ENCODE measurements at places on chromosomes 2 and 18.

DNA sequence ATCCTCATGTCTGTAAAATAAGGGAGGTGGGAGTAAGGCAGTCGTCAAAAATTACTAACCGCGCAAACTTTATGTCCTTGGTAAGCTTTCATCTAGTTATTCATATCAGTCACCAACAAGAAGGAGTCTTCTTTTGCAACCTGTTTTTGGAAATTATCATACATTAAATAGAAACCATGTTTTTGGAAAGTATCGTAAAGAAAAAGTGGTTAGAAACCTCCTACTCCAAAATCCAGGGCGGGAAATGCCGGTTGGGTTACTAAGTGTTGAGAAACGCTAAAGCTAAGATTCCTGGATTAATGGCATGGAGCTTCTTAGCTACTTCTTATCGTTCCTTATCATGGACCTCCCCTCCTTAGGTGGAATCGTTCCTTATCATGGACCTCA is 778 bp downstream of the BBS5 start:
- H3K27me3 ChIP-seq, result peaks cover 2% of the 10 kb centered on the region
- no peaks in the 10 kb centered on the region for H3K4me1 ChIP-seq
- H3K4me3 ChIP-seq, result peak overlapping the region; percentile 25
- no peaks in the 10 kb centered on the region for H3K36me3 ChIP-seq
- no peak overlapping the region for H3K27ac ChIP-seq
- peak; percentile 11 for DNase-seq

GRCh38 chr2:109129921-109130722 is 1.1 kb downstream of the SH3RF3 start:
- H3K4me3 ChIP-seq, result no peak overlapping the region
- peak; percentile 34 for DNase-seq

DNA sequence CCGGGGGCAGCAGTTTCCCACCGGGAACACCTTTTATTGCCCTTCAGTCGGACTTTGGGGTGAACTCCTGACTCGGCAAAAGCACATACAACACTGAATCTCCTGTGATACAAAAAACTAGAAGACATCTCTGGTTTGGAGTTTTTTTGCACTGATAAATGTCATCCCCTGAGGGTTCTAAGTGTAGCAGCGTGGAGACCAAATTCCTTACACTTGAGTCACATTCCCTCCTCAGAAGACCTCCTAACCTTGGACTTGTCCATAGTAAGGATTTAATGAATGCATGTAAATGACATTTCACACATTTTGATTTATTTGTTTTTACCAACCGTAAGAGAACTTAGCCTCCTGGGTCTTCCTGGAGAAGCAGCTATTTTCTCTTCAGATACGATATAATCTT is 54.0 kb upstream of the GPR45 start:
- H3K4me1 ChIP-seq, result peaks cover 3% of the 10 kb centered on the region
- no peak overlapping the region for H3K27ac ChIP-seq
- H3K27me3 ChIP-seq, result no peaks in the 10 kb centered on the region
- no peak overlapping the region for H3K4me3 ChIP-seq
- peak; percentile 69 for DNase-seq

DNA sequence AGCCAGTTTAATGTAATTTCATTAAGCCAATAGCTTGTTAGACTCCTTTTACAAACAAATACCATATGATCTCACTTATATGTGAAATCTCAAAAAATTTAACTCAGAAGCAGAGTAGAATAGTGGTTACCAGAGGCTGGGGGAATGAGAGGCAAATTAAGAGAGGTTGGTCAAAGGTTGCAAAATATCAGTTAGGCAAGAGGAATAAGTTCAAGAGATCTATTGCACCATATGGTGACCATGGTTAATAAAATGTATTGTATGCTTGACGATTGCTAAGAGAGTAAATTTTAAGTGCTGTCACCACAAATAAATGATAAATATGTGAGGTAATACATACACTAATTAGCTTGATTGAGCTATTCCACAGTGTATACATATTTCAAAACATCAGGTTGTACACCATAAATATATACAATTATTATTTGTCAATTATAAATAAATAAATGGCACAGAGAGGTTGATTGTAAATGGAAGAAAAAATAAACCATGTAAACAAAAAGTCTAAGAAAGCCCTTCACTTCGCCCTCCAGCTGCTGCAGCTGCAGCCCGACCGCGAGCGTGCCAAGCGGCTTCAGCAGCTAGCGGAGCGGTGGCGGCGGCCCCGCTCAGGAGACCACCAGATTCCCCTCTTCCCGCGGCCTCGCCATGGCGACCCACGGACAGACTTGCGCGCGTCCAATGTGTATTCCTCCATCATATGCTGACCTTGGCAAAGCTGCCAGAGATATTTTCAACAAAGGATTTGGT is 23.0 kb upstream of the ACTR2 start:
- no peaks in the 10 kb centered on the region for H3K27me3 ChIP-seq
- H3K4me1 ChIP-seq, result no peaks in the 10 kb centered on the region
- no peak overlapping the region for H3K4me3 ChIP-seq
- H3K36me3 ChIP-seq, result no peaks in the 10 kb centered on the region

DNA sequence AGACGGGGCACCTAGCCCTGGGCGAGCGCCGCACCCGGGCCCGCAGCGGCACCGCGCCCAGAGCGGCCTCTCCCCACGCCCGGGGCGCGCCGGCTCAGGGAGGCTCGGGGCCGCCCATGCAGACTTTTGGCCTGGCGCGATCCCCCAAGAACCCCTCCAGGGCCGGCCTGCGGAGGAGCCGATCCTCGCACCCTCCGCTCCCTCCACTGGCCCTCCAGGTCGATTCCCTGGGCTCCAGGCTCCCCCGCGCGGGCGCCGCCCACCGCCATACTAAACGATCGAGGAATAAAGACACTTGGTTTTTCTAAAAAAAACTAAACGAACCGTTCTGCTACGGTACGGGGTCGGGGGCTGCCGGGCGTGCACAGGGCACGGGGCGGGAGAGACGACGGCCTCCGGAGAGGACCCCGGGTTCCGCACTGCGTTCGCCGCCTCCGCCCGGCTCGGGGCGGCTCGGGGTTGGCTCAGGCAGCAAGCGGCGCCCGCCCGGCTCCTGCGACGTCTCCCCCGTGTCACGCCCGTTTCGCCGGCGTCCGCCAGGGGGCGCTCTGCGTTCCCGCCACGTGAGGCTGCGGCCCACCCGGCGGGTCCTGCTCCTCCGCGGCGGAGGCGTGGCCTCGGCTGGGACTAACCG is 365 bp upstream of the KHK start:
- no peaks in the 10 kb centered on the region for H3K36me3 ChIP-seq
- H3K27me3 ChIP-seq, result no peaks in the 10 kb centered on the region
- DNase-seq, result peak; percentile 94
- peak overlapping the region; percentile 38 for H3K4me3 ChIP-seq
- no peak overlapping the region for H3K27ac ChIP-seq

GRCh38 chr2:207332480-207333212 is 166.9 kb upstream of the KLF7 start:
- no peak overlapping the region for H3K27ac ChIP-seq
- H3K36me3 ChIP-seq, result no peaks in the 10 kb centered on the region
- no peak overlapping the region for H3K4me3 ChIP-seq
- no peak for DNase-seq
- no peaks in the 10 kb centered on the region for H3K27me3 ChIP-seq

DNA sequence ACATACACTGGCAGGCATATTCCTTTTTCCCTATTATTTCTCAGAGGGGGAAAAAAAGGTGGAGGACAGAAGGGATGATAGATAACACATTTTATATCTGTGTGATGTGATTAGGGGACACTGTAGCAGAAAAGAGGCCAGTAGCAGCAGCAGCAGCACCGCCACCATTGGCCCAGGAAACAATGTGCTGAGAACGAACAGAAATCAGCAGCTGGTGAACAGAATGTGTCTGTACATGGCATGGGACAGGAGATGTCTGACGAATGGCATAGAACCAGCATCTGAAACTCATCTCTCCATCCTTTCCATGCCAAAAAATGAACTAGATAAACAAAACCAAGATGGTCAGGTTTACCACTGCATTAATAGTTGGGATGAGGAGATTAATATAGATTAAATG is 936.1 kb upstream of the ACVR2A start:
- no peaks in the 10 kb centered on the region for H3K36me3 ChIP-seq
- no peak overlapping the region for H3K27ac ChIP-seq
- no peak overlapping the region for H3K4me3 ChIP-seq
- H3K27me3 ChIP-seq, result no peaks in the 10 kb centered on the region

GRCh38 chr18:56139792-56140254 is 498.6 kb downstream of the TXNL1 start:
- no peaks in the 10 kb centered on the region for H3K36me3 ChIP-seq
- no peaks in the 10 kb centered on the region for H3K4me1 ChIP-seq
- DNase-seq, result no peak

Data from mesendoderm (in vitro differentiated cells).